ENCODE measurements at places on chromosomes 5 and 9.

- DNase-seq, result no peak
Measured at GRCh38 chr5:126461838-126462237, 38.6 kb downstream of the GRAMD2B start.

DNA sequence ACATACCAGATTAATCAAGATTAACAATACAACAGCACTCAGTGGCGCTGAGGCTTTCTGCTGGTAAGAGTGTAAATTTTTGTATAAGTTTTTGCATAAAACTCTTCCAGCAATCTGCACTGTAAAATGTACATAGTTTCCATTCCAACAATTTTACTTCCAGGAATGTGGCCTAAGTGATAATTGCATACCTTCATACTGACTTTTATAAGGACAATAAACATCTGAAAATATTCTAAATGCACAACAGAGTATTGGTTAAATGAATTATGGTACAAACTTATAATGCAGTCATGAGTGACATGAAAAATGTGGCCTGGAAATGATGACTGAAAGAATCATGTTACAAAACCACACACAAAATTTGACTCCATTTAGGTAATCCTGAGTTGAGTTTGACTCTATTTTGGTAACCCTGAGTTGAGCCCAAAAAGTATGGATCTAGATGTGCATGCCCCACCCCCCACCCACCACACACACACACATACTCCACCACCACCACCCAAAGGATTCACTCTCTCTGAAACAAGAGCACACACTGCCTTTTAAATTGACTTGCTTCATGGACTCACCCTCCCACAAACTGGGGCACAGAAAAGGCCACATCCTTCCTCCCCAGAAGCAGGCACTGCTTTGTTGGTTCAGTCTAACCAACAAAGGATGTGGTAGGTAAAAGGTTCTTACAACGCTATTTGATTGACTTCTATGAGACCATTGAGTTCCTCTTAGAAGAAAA is 137.6 kb downstream of the SUSD1 start:
- no peak for DNase-seq

GRCh38 chr5:10987925-10988504 is 227.0 kb upstream of the DAP start:
- DNase-seq, result no peak

DNA sequence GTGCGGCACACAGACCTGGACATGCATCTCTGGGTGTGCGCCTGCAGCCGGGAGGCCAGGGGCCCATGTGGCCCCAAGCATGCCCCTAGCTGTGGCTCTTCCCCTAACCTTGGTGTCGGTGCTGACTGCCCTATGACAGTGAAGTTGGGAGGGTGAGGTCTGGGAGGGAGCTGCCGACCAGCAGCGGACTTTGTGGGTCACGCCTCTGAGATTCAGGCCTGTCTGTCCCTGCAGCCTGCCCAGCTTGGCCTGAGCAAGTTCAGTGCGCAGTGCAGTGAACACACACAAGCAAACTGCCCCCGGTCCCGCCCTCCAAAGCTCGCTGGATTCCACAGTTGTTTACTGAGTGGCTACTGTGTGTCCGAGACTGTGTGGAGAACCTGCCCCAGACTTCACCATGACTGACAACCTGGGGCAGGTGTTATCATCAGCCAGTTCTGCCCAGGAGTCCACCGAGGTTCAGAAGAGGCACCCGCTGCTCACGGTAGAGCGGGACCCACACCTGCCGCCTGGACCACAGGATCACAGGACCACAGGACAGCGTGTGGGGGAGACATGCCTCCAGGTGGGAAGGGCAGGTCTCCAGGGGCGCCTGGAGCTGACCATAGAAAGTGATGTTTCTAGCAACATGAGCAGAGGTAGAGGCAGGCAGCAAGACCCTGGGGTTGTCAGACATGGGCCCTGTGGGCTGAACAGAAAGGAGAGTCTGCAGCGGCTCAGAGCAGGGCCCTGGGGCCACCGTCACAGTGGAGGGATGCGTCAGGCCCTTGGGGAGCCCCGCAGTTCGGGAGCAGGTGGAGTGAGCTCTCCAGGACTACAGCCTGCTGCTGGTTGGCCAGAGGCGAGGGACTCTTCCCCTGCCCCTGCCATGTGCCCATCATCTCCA is 105.1 kb downstream of the PHF2 start:
- DNase-seq, result peak; percentile 82

DNA sequence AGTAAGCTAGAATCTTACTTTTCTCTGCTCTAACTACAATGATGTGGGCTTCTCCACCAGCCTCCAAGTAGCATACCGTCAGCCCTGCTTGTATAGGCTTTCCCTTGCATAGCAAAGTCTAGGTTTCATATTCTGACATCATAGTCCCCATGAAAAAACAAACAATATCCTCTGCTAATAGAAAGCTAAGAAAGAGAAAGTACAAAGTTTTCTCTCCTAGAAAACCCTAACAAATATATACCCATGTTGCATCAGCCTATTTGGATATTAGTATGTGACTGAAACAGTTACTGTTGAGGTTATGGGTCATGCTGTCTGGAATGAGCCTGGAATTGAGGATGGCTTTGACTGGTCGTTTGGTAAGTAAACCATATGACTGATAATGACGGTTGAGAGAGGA is 1696.0 kb downstream of the MAT2B start:
- DNase-seq, result no peak
